ENCODE measurements at places on chromosomes 7 and 10.

- no peak for DNase-seq
Observed at GRCh38 chr7:69359003-69359700, 239.1 kb upstream of the AUTS2 start.

DNA sequence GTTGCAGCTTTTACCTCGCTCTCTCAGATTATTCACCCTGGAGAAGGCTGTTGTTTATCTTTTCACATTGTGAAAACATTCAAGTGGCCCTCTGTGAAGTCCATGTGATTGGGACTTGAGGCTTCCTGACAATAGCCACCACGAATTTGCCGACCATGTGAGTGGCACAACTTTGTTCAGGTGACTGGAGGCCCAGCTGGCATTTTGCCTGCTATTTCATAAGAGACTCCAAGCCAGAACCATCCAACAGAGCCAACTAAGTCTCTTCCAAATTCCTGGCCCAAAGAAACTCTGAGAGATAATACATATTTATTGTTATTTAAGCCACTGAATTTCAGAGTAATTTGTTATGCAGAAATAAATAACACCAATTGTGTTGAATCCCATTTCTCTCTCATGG lies 38.2 kb upstream of the CCSER2 start:
- peak; percentile 78 for DNase-seq

DNA sequence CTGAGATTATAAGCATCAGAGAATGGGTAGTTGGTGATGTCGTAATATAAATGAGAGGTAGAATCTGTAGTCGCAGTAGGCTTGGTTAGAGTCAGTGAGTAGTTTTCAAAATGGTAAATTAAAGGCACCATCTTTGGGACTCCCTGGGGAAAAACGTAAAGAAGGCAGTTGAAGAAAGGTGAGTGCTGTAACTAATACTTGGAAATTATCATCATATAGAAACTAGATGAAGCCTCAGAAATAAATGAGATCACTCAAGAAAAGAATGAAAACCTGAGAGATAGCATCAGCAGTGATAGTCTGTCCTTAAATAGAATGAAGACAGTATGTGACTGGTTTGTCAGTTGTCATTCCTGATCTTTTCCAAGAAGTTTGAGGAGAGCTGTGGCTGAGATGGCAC lies 23.8 kb downstream of the PALS2 start:
- DNase-seq: no peak

- no peak for DNase-seq
Observed at GRCh38 chr7:46545790-46546189, 624.7 kb upstream of the IGFBP3 start.

GRCh38 chr10:43667317-43667731 lies 18.6 kb upstream of the ZNF32 start:
- DNase-seq: no peak
